Left renal cortex interstitium (tissue), 4 donors: ENCODE measurements at places on chromosomes 16 and 17.

DNA sequence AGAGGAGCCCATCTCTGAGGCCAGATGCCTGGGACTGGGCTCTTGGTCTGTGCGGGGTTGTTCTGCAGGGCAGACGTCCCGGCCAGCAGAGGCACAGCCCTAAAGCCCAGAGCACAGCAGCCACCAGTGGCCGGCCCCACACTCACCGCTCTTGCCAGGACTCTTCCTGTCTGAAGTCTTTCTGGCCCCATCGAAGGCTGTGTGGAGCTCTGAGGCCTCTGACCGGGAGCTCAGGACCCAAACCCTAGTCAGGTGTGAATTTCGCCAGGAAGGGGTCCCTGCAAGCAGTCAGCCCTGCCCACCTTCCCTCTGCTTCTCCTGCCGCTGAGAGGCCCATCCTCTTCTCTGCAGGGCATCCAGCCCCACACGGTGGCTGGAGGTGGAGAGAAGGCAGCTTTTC, 10.7 kb downstream of the ACSF3 start:
- no peak for DNase-seq

GRCh38 chr17:27284811-27285415, 9.0 kb upstream of the WSB1 start:
- DNase-seq: no peak

DNA sequence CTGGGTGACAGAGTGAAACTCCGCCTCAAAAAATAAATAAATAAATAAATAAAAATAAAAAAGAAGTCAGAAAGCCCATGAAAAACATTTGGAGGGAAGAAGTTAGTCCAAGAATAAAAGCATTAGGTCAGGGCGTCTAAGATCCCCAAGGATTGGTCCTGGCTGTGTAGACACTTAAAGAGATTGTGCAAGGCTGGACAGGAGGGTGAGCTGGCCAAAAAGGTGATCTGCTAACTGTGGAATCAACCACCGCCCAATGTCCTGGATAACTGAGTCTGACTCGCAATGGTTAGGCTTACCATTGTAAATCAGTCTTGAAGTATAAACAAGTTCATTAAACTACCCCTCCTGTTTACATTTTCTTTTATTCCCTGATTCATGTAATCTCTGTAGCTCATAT, 8.8 kb upstream of the ABCA8 start:
- DNase-seq: no peak

GRCh38 chr16:75250089-75250808, 1.2 kb downstream of the BCAR1 start:
- DNase-seq: no peak

DNA sequence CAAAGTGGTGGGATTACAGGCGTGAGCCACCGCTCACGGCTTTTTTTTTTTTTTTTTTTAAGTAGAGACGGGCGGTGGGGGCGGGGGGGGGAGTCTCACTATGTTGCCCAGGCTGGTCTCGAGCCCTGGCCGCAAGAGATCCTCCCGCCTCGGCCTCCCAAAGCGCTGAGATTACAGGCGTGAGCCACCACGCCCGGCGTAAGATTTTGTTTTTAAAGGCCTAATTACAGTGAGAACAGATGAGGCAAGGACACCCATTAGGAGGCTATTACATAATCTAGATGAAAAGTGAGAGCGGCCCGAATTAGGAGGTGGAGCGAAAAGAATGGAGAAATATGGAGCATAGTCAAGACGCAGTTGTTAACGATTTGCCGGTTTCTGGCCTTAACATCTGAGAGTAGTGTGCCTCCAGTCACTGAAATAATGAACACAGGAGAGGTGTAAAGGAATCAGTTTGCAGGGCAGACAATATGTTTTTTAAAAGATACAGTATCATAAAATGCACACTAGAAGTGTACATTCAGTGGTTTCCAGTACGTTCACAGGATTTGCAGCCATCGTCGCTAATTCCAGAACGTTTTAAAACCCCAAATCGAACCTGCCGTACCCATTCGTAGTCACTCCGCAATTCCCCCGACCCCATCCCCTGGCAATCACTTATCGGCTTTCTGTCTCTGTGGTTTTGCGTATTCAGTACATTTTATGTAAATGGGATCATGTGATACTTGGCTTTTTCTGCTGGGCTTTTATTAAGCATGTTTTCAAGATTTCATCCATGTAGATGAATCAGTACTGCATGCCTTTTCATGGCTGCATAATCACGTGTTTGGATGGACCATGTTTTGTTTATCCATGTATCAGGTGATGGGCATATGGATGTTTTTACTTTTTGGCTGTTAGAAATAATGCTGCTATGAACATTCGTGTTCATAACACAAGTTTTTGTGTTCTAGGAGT, 1.4 kb upstream of the SLX4 start:
- no peak for DNase-seq

GRCh38 chr17:30600830-30601494, 123.8 kb downstream of the GOSR1 start:
- peak; percentile 49 for DNase-seq

- no peak for DNase-seq
Observed at GRCh38 chr17:59436900-59437299, 105.4 kb downstream of the YPEL2 start.

DNA sequence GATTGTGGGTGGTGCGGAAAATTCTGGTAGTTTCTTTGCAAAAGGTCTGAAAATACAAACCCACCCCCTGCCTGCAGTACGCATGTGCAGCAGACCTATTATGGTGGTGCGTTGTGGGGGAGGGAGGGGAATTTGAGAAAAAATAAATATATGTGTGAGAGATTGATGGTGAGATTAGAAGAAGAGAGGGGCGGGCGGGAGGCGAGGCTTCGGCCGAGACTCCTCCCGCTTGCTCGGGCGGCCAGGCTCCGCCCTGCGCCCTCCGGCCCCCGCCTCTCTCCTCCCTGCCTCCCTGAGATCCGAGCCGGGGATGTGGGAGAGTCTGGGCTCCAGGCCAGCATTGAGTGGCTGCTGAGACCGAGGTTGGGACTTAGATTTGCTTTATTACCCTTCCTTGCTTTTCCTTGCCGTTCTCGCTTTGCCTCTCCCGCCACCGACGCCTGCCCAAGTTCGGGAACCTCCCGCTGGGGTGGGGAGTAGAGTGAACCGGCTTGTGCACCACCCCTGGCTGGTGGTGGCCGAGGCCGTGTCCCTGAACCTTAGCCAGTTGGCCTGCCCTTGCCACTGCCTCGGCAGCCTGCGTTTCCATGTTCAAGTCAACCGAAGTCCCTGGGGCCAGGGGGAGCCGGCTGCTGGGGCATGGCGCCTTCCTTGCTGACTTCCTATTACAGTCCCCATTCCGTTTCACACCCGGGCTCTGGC, 956 bp upstream of the CHD3 start:
- DNase-seq: peak; percentile 90

- DNase-seq: no peak
Observed at GRCh38 chr17:67417507-67417906, 40.4 kb downstream of the PITPNC1 start.

DNA sequence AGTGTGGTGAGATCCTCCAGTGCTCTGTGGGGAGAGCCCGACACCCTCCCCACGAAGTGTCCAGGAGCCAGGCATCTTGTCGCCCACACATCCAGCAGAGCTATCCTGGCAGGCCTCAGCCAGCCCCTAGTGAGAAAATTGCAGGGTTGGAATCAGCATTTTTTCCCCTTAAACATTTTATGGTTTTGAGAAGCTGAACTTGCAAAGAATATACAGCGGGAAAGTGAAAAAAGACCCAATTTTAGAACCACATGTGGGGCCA, 84.6 kb downstream of the SOCS1 start:
- no peak for DNase-seq

- DNase-seq: no peak
Observed at GRCh38 chr17:62581764-62582163, 45.7 kb upstream of the MRC2 start.

GRCh38 chr17:46212634-46213435, 19.6 kb upstream of the KANSL1 start:
- DNase-seq: no peak

DNA sequence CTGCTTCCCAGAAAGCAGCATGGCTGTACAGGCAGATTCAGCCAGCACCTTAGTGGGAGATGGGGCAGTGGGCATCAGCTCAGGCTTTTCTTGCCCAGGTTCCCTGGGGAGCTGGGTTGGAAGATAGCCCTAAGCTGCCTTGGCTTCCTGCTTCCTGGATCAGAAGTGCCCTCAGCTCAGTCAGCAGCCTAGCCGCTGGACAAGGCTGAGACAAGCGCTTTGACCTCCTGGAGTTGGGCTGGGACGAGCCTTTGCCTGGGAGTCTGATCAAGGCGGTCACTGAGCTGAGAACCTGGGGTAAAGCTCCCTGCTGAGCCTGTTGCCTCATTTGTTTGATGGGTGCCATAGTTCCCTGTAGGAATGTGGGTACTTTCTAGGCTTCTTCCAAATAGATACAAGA, 190.0 kb downstream of the RAB11FIP4 start:
- DNase-seq: no peak

DNA sequence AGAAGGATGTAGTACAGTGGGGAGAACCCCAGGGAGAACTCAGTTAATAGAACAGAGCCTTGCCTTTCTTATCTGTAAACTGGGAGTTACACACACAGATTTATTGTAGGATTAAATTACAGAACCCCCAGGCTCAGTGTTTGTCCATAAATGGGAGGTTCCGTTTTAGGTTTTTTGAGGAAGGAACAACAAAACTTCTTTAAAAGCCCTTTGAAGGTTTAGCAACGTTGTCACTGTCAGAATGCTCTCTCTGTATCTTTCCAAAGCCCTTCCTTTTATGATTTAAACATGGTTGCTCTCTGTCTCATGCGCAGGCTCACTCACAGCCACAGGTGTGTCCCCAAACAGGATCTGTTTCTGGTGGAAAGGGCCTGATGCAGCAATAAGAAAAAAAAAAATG, 9.4 kb upstream of the GNA13 start:
- DNase-seq: no peak

DNA sequence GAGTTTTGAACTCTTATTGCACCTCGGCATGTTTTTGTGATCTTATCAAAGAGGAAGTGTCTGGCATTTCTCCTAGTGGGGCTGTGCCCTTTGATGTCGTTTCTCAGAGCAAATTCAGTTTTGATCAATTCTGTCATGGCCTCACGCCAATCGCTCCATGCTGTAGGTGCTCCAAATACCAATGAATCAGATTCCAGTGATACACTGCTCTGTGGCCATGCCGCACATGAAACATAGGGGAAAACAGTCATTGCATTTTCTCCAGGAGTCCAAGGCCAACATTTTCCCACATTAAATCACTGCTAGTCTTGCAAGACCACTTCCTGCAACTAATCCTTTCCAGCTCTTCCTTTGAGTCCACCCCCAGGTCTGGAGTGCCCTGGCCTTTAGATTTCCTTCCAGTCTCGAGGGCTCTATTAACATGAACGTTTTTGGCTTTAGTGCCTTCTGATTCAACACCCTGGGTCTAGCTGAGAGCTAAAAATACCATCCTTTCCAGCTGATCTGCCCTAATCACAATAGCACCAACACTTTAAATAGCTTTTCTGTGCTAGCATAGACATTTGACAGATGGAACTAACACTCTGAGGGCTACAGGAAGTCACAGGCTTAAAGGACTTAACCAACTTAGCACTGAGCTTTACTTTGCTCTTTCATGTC, 18.2 kb upstream of the RASL10B start:
- no peak for DNase-seq

DNA sequence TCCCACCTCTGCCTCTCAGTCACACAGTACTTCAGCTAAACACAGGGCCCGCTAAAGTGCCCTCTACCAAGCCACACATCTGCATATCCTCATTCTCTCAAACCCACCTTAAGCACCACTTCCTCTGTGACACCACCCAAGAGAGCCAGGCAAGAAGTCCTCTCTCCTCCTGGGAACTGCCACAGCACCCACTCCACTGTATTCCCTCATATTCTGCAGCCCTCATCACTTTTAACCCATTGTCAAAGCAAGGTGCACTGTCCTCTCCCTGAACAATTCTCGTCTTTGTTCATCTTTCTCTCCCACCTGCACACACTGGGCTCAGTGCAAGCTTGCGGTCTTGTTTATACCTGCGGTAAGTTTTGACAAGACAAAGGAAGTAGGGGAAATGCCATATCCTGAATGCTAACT, 13.6 kb downstream of the CHD9 start:
- no peak for DNase-seq

DNA sequence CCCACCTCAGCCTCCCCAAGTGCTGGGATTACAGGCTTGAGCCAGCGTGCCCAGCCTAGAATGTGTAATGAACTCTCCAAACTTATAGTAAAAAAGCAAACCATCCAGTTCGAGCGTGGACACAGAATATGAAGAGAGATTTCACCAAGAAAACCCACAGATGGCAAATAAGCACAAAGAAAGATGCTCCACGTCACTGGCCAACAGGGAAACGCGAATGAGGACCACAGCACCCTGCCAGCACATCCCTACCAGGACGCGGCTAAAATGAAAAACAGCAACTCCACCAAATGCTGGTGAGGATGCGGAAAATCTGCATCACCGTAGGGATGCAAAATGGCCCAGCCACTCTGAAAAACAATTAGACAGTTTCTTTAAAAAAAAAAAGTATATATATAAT, 1.4 kb downstream of the MVD start:
- no peak for DNase-seq

DNA sequence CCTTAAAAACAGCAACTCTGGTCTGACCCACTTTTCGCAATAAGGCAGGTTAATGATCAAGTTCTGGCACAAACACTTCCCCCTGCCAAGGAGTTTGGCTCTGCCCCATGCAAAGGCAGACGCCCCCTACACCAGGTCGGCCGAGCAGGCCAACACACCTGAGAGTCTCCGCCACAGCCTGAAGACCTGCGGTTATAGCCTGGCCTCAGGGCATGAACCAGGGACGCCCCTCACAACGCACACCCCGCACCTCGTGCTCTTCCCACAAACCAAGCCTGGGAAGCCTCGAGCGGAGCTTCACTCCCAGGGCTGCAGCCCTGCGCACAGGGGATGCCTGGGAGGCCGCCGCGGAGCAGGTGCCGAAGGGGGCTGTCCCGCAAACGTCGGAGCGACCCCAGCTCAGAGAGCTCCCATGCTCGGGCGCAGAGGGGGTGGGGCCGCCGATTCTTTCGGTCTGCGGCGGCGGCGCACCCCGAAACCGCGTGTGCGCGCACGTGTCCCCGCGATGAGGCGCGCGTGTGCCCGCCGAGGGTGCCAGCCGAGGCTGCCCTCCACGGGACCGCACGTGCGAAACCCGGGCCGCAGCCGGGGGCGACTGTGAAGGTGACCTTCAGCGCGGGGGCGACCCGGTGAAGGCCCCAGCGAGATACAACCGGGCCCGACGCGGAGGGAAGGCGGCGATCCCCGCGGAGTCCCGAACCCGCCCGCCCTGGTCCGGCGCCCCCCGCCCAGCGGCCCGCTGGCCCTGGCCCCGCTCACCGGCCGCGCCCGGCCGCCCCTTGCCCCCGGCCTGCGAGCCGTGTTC, 559 bp downstream of the CLUH start:
- no peak for DNase-seq

GRCh38 chr16:81669473-81670350, 109.4 kb upstream of the PLCG2 start:
- DNase-seq: no peak

GRCh38 chr16:67655363-67655762, 4.7 kb downstream of the ACD start:
- DNase-seq: no peak

DNA sequence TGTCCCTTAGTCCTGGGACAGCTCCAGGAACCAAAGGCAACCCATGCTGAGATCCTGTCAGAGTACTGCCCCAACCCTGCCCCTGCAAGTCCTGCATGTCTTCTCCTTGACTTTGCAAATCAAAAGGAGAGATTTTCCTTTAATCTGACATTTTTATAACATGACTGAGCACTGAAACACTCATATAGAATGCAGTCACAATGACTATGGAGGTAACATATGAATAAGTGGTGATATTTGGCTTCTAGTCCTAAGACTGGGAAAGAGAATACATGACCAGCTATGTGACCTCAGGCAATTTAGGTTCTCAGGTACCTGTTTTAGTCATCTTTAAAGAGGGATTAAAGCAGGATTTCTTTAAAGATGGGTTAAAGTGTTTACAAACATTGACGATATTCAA, 941.6 kb upstream of the CDH8 start:
- DNase-seq: no peak

GRCh38 chr16:8928467-8928957, 35.2 kb downstream of the USP7 start:
- DNase-seq: no peak
